ENCODE measurements at places on chromosomes 4 and X. TPM values are rescaled to one million over a fixed set of nuclear protein-coding genes. Genes with fewer than 3 reads are reported as not detected.

DNA sequence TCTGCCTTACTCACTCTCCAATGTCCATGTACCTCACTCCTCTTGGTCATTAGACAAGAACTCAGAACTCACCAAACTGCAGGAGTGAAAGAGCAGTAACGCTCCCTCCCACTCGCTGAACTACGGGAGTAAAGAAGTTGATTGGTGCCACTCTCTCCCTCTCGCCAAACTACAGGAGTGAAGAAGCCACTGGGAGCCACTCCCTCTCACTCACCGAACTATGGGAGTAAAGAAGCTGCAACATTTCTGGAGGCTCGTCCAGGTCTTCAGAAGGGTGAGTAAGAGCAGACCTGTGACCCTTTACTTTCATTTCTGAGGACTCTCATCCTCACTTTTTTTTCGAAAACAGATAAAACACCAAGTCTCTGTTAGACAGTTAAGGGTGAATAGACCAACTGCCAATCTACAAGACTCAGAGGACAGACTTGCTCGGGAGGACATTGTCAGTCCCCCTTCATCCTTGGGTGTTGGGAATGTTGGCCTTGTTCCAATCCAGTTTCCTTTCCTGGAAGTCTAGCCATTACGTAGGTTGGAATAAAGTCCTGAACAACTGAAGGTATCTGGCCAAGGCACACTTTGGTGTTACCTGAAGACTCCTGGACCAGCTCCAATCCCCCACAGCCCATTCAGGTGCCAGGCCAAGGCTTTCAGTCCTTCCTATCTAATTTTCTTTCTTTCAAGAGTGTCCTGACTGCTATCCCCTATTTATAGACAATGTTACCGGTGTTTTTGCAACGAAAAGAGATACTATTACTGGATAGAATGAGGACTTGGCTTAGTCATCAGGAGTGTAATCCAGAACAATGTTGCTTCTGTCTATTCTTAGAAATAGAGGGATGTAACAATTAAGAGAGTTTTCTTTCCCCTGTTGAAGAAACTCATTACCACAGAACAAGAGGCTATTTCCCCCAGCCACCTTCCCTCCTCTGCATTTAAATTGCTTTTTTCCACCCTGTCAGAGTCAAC, 11.0 kb upstream of the COL25A1 start:
- no peaks in the 10 kb centered on the region for H3K27me3 ChIP-seq
- no peak overlapping the region for H3K27ac ChIP-seq
- DNase-seq, result no peak
- peaks cover 3% of the 10 kb centered on the region for H3K4me1 ChIP-seq

DNA sequence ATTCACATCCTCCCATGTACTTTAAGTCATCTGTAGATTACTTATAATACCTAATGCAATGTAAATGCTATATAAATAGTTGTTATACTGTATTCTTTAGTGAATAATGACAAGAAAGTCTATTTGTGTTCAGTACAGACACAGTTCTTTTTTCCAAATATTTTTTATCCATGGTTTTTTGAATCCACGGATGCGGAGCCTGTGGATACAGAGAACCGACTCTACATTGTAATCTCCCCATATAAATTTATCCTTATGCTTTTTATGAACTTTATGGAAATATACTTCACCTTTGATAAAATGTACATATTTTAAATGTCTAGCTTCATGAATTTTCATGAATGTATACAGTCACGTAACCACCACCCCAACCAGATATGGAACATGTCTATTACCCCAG, 88.2 kb downstream of the DOCK11 start:
- DNase-seq, result no peak
- no peaks in the 10 kb centered on the region for H3K4me1 ChIP-seq
- H3K36me3 ChIP-seq, result no peaks in the 10 kb centered on the region
- no peak overlapping the region for H3K27ac ChIP-seq

DNA sequence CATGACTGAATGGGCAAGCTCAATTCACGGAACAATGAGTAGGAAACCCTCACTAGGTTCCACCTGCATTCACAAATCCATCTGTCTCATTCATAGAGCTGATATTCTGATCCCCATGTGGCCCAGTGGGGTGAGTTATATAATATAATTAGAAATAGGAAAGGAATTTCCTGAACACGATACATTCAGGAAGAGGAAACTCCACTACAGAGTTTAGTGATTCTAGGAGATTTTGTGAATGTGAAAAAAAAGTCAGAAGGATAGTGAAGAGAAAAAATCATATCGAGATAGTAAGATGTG, 471.2 kb downstream of the GASK1B start:
- H3K4me3 ChIP-seq, result no peak overlapping the region
- H3K27ac ChIP-seq, result no peak overlapping the region
- no peaks in the 10 kb centered on the region for H3K4me1 ChIP-seq
- no peaks in the 10 kb centered on the region for H3K27me3 ChIP-seq
- DNase-seq, result no peak

DNA sequence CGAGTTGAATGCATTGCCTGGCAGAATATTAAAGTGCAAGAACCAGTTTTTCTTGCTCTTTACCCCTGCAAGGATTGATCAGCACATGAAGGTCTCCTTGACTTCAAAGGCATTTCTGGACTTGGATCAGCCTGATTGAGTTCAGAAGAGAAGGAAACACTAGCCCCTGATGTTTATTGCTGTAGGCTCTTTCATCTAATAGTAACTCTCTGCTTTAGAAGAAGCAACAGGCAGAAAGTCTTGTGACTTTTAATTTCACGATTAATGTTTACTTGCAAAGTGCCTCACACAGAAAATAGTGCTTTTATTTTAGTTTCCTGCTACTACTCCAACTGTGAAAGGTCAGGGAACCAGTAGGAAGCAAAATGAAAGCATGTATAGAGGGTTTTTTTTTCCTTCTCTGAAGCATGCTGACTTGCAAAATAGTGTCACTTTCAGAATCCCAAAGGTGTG, 69.1 kb downstream of the PCDH7 start:
- H3K36me3 ChIP-seq, result no peaks in the 10 kb centered on the region
- H3K4me3 ChIP-seq, result no peak overlapping the region
- no peak for DNase-seq
- H3K27me3 ChIP-seq, result no peaks in the 10 kb centered on the region
- no peak overlapping the region for H3K27ac ChIP-seq

DNA sequence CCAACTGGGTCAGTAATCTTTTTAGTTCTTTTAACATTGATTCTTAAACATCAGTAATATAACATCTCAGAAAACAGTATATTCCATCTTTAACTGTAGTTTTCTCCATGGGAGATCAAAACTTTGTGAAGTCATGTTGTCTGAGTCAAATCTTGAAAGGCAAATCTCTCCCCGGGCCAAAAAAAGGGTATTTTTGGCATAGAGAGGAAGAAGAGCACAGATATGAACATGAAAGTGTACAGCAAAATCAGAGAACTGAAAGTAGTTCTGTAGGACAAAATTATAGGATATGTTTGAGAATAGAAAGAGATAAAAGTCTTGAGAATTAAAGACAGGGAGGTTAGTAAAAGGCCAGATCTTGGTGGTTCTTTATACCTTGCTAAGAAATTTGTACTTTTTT, 176.4 kb upstream of the GYPA start:
- H3K27ac ChIP-seq, result no peak overlapping the region
- no peak overlapping the region for H3K4me3 ChIP-seq
- H3K4me1 ChIP-seq, result no peaks in the 10 kb centered on the region

DNA sequence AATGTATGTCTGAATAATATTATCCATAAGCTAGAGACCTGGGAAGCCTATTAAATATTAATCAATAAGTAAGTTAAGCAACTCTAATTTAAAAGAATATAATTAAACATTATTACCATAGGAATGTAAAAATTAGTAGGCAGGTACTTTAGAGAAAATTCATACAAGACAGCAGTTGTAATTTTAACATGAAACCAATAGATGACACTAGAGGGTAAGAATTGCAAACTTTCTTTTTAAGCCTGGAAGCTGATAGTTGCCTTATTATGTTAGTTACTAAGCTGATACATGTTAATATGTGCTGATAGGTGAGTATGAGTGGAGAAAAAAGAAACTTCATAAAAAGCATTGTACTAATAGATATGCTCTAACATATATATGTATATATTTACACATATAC, 1157.4 kb downstream of the FAM133A start:
- H3K36me3 ChIP-seq, result no peaks in the 10 kb centered on the region
- no peaks in the 10 kb centered on the region for H3K4me1 ChIP-seq
- no peaks in the 10 kb centered on the region for H3K27me3 ChIP-seq
- H3K4me3 ChIP-seq, result no peak overlapping the region
- no peak overlapping the region for H3K27ac ChIP-seq
- no peak for DNase-seq

BEX2 gene
- total RNA-seq, result 57.5 TPM

ARAP2 gene
- total RNA-seq, result 0.96 TPM

DNA sequence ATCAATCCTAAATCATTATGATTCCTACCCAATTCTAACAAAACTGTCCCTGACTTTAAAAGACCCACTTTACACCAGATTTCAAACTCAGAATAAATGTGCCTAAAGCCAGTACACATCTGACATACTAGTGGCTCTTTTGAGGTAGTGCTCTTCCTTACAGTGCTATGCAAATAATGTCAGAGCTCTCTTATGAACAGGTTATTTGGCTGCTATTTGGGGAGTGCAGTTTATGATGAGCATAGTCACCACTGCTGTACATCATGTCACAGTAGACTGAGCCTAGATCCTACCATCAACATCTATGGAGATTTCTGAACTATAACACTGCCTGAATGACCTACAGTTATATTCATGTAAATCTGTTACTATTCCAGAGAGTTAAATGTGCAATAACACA, 50.4 kb upstream of the PAGE5 start:
- no peaks in the 10 kb centered on the region for H3K36me3 ChIP-seq
- no peaks in the 10 kb centered on the region for H3K4me1 ChIP-seq
- H3K4me3 ChIP-seq, result no peak overlapping the region

- H3K27ac ChIP-seq, result no peak overlapping the region
- H3K4me1 ChIP-seq, result no peaks in the 10 kb centered on the region
- no peak for DNase-seq
- no peak overlapping the region for H3K4me3 ChIP-seq
- no peaks in the 10 kb centered on the region for H3K27me3 ChIP-seq
Measured at GRCh38 chrX:57737881-57738280, 57.8 kb upstream of the NLRP2B start.

HTT-AS gene
- total RNA-seq, result not detected

DNA sequence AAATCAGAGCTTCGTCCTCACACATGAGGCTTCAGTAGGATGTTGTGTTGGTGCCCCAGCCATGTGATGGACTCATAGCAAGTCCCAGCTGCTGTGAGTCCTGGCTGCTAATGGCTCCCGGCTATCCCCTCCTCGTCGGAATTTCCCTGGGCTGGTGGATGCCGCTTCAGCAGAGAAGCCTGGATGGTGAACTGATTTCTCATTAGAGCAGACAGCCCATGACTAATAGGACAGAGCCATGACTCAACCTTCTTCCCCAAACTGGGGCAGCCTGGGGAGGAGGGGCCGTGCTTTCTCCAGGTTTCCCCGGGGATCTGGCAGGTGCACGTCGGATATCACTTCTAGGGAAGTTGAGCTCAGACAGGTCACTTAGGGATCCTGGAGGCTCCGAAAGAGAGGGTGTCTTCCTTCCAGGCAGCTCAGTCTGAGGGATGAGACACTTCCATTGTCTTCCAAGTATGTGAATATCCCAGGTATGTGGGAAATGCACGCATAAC, 112.7 kb downstream of the ASMT start:
- H3K4me1 ChIP-seq, result peaks cover 4% of the 10 kb centered on the region
- no peak overlapping the region for H3K27ac ChIP-seq
- H3K27me3 ChIP-seq, result no peaks in the 10 kb centered on the region
- no peaks in the 10 kb centered on the region for H3K36me3 ChIP-seq
- H3K4me3 ChIP-seq, result no peak overlapping the region
- DNase-seq, result peak; percentile 77

GRCh38 chr4:163548481-163549243, 54.2 kb downstream of the TMA16 start:
- no peak for DNase-seq
- H3K27ac ChIP-seq, result no peak overlapping the region
- no peaks in the 10 kb centered on the region for H3K36me3 ChIP-seq
- H3K27me3 ChIP-seq, result no peaks in the 10 kb centered on the region

- H3K4me1 ChIP-seq, result peaks cover 2% of the 10 kb centered on the region
- no peaks in the 10 kb centered on the region for H3K27me3 ChIP-seq
- H3K27ac ChIP-seq, result no peak overlapping the region
- H3K36me3 ChIP-seq, result peaks cover 5% of the 10 kb centered on the region
- no peak overlapping the region for H3K4me3 ChIP-seq
Measured at GRCh38 chr4:186666252-186666651, 57.4 kb downstream of the FAT1 start.

NUDT9 gene
- 29.3 TPM for total RNA-seq

ADAM29 gene
- not detected for total RNA-seq

UTP3 gene
- total RNA-seq, result 50.6 TPM

DNA sequence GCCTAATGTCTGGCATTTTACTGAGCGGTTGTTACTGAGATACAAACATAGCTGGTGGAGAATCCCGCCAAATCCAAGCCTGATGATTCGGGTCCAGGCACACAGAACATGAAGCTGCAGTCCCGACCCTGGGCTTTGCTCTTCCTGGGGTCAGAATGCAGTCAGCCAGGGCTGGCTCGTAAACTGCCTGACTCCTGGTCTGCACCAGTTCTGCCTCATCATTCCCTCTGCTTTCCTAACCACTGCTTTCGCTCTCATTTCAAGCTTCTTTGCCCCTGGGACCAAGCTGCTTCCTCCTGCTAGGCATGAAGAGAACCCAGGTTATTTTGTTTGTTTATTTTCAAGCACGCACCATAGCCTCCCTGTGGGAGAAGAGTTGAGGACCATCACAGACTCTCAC, 39.3 kb downstream of the GATB start:
- H3K27me3 ChIP-seq, result no peaks in the 10 kb centered on the region
- H3K27ac ChIP-seq, result no peak overlapping the region
- H3K4me3 ChIP-seq, result no peak overlapping the region
- H3K36me3 ChIP-seq, result no peaks in the 10 kb centered on the region

GPRASP1 gene
- 1.6 TPM for total RNA-seq

- no peak overlapping the region for H3K4me3 ChIP-seq
- peaks cover 2% of the 10 kb centered on the region for H3K4me1 ChIP-seq
- DNase-seq, result no peak
- H3K27ac ChIP-seq, result no peak overlapping the region
- H3K27me3 ChIP-seq, result no peaks in the 10 kb centered on the region
- H3K36me3 ChIP-seq, result no peaks in the 10 kb centered on the region
Measured at GRCh38 chr4:144355811-144356757, 215.6 kb upstream of the GYPA start.

- H3K27ac ChIP-seq, result no peak overlapping the region
- DNase-seq, result no peak
- H3K4me3 ChIP-seq, result no peak overlapping the region
- no peaks in the 10 kb centered on the region for H3K27me3 ChIP-seq
Measured at GRCh38 chr4:81684352-81684751, 212.6 kb upstream of the RASGEF1B start.

DNA sequence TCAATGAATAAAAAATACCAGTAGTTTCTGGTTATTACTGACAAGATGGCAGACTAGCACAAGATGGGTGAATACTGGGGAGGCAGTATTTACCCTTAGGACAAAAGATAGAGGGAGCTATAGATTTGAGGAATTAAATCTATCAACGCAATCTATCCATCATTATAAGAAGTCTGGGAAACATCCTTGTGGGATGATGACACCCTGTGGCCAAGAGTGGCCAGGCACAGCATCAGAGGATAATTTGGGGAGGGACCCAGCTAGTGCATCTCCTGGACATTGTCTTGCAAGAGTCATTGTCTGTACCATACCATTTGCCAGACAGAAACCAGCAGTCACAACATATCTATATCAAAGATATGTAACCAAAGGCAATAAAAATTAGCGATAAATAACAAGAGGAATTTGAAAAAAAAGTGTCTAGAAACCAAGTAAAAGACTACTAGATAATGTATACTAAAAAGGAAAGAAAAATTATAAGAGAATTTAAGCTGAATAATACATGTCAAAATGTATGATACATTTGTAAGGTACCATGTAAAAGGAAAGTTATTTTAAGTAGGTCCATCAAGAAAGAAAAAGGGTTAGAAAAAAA, 22.9 kb downstream of the KCTD8 start:
- H3K27ac ChIP-seq, result no peak overlapping the region
- no peak for DNase-seq
- no peak overlapping the region for H3K4me3 ChIP-seq
- no peaks in the 10 kb centered on the region for H3K27me3 ChIP-seq
